GM20000 (cell line): ENCODE measurements at places on chromosomes 1 and 21.
A peak's percentile ranks its signal among the peaks of the same experiment; 100 is the strongest.

GRCh38 chr1:47406966-47407365 lies 9.1 kb upstream of the FOXE3 start:
- DNase-seq: no peak

- no peak for DNase-seq
Measured at GRCh38 chr21:46057710-46058241, 40.1 kb upstream of the COL6A2 start.

DNA sequence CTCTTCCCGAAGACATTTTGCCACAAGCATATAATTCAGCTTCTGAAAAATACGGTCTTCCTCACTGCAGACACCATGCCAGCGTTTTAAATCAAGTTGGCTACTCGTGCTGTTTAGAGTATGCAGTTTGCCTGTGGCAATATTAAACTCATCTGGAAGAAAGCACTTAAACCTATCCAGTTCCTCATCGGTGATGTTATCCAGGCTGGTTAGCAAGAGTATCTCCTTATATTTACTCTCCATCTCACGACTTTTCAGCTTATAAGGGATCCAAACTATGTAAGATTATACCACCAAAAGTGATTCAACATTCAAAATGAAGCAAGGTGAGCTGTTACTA lies 9.7 kb upstream of the IFI16 start:
- DNase-seq: no peak

- DNase-seq: peak; percentile 82
Measured at GRCh38 chr1:39026051-39026865, at the start of gene NDUFS5. Gene NDUFS5 (plus strand): TSS chr1:39026350. CDS start chr1:39028725, 2,375 bp downstream.

DNA sequence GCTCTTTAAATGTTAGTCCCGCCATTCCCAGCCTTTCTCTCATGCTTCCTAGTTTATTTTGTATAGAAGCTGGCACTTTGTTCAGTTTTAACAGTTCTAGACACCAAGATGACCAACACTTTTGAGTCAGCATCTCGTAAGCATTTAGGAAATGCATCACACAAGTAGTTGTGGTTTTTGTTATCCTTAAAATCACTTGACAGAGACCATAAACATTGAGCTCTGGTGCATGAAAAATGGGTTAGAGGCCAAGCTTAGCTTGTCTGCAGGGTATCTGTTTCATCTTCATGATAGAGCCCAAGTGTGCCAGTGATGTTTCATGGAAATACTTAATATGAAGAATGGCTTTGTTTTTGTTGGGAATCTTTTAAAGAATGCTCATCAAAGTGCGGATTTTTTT lies 159.7 kb downstream of the DISP1 start:
- DNase-seq: no peak

DNA sequence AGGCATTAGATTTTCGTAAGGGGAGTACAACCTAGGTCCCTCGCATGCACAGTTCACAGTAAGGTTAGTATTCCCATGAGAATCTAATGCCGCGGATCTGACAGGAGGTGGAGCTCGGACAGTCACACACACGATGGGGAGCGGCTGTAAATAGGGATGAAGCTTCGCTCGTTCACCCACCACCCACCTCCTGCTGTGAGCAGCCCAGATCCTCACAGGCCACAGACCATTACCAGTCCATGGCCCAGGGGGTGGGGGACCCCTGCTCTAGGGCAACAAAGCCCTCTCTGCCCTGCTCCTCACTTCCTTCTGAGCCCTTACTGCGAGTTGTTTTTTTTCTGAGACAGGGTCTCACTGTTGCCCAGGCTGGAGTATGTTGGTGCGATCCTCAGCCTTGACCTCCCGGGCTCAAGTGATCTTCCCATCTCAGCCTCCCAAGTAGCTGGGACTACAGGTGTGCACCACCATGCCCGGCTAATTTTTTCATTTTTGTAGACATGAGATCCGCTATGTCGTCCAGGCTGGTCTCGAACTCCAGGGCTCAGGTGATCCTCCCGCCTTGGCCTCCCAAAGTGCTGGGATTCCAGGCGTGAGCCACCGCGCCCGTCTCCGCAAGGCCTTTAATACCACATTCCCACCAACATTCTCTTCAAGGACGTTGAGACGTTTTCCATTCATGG lies 21.3 kb downstream of the TRPM2 start:
- no peak for DNase-seq

DNA sequence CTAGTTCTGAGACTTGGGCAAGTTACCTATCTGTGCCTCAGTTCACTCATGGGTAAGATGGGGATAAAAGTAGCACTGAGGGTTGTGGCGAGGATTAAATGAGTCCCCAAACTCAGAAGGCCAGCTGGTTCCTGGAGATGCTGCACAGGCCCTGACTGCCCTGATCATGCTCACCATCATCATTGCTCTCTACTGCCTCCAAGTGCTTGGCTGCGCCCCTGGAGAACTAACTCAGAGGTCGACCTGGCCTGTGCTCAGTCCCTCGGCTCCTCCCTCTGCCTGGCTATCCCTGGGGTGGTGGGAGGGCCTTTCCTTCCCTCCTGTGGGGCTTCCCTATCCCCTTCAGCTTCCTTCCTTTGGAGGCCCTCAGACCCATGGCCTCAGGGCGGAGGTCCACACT lies 5.6 kb downstream of the SLC5A9 start:
- DNase-seq: no peak

GRCh38 chr1:154726896-154727753 lies 119.1 kb upstream of the ADAR start:
- DNase-seq: no peak

DNA sequence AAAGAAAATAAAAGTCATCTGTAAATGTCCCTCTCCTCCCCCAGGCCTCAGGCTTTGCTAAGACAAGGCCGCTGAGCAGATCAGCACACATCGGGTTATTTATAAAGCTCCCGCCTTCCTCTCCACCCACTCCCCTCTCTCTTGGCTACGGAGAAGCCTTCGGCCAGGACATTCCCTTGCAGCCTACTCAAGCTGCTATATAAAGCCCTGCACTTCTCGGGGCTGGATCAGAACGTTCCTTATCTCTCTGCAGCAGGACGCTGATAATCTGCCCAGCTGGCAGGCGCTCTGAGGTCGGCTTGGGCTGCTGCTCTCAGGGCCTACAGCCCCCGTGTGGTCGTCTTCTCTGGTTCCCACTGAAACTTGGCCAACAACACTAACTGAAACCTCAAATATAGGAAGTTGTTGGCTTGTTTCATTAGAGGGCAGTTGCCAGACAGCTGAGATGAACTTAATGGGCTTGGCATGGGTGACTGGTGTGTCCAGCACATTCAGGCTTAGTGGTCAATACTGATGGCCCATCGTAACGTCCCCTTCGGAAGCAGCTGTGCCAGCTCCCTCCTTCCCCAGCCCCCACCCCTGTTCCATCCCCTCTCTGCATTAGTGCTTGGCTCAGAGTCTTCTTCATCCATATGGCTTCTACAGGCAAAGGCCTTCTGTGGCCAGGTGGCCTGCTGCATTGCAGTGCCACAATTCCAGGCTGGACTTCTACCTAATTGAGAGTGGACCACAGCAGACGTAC lies 64.6 kb downstream of the IER5 start:
- peak; percentile 65 for DNase-seq

GRCh38 chr1:93776728-93777127 lies 95.1 kb upstream of the BCAR3 start:
- DNase-seq: no peak

DNA sequence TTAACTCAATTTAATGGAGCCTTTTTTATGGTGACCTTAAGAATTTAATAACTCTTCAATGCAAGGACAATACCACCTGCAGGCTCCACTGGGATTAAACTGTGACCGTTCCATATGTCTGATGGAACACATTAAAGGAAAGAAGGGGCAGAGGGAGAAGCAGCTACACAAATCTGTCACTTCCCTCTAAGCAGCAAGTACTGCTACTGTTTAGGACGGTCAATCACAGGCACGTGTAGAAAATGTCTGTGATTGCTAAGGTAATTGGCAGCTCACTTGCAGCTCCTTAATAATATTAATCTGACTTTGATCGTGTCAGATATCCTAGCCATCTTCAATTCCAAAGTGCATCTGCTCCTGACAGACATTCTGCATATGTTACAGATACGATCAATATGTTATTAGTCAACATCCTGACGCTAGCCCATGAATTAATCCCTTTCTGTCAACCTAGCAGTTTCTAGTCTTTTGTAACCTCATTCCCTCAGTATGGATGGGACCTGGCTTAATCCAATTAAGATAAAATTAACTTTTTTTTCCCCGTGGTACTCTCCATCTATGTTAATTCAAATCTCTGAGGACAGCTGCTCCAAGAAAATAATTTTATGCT lies 1012.4 kb downstream of the AMY1C start:
- DNase-seq: no peak

DNA sequence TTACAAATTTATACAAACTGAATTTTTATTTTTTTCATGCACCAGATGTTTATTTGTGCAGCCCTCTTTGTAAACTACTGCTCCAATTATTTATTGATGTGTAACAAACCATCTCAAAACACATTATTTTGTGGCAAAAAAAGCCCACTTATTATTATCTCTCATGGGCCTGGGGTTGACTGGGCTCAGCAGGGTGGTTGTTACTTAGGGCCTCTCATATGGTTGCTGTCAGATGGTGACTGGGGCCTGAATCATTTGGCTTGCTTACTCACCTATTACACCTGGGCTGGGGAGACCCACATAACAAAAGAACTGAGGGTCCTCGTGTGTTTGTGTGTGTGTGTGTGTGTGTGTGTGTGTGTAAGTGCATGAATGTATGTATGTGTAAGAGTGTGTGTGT lies 52.5 kb upstream of the HSPA13 start:
- DNase-seq: no peak

- no peak for DNase-seq
Measured at GRCh38 chr1:24202556-24202955, 15.5 kb upstream of the IFNLR1 start.
